ENCODE measurements at places on chromosomes 11 and 22.

- DNase-seq: peak; percentile 51
Observed at GRCh38 chr11:4704054-4704789, at the start of gene MMP26. MMP26 (plus strand) TSS chr11:4704784.

DNA sequence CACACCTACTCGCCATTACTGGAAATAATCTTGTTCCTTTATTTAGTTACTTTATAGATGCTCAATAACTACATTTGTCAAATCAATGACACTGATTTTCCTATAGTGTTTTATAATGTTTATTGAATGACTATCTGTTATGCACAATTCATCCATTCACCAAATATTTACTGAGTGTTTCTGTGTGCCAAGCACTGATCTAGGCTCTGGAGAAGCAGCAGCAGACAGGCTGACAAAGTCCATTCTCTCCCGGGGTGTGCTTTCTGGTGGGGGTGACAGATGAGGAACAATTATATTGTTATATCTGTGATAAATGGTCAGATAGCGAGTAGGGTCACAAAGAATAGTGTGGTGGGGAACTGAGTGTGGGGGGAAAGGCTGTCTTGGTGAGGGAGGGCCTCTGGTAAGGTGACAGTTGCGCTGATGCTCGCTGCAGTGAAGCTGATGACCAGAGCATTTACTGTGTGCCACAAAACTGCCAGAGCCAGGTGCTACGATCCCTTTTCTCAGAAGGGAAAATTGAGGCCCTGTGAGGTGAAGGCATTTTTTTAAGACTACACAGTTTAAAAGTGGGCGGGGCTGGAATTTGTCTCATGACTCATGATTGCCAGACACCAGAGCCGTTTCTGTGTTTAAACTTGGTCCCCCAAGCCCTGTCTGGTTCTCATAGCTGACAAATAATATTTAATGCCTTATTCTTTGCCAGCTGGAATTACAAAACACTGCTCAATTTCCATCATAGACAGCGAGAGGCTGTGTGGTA, 10.2 kb downstream of the PACS1 start:
- DNase-seq: no peak

- no peak for DNase-seq
Observed at GRCh38 chr11:71562120-71562519, 3.2 kb upstream of the KRTAP5-10 start.

GRCh38 chr22:32518381-32518780, 43.8 kb downstream of the FBXO7 start:
- no peak for DNase-seq

GRCh38 chr11:40274017-40274416, 1185.4 kb downstream of the LRRC4C start:
- no peak for DNase-seq

DNA sequence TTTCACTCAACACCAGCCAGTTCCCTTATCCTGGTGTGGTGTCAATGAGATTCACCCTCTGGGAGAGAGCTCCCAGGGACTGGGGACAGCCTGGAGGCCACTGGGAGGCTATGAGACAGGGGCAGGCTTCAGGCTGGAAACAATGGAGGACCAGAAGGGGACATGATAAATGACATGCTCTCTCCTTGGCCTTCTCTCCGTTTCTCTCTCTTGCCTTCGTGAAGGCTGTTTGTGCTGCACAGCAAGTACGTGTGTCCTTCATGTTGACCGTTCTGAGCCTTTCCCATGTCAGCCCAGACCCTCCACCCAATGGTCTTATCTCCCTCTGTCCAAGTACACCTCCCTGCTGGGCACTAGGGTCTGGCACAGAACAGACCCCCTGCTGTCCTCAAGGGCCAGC, 1.6 kb upstream of the LZTR1 start:
- no peak for DNase-seq

GRCh38 chr22:49776891-49777290, 50.8 kb downstream of the BRD1 start:
- no peak for DNase-seq

- no peak for DNase-seq
Observed at GRCh38 chr22:47446821-47447810, 684.7 kb downstream of the TBC1D22A start.

GRCh38 chr11:86459002-86459385, 84.3 kb downstream of the CCDC81 start:
- DNase-seq: no peak

- no peak for DNase-seq
Observed at GRCh38 chr11:10777806-10778205, 26.8 kb downstream of the CTR9 start.

- DNase-seq: no peak
Observed at GRCh38 chr11:83545494-83546260, 259.5 kb upstream of the CCDC90B start.

- no peak for DNase-seq
Observed at GRCh38 chr11:34343153-34343552, 14.7 kb downstream of the ABTB2 start.

- DNase-seq: peak; percentile 77
Observed at GRCh38 chr11:122981388-122982264, at the start of gene BSX. BSX (minus strand) TSS chr11:122981834; CDS start chr11:122981671, 163 bp downstream.

- DNase-seq: no peak
Observed at GRCh38 chr11:43177975-43178374, 133.8 kb upstream of the API5 start.

DNA sequence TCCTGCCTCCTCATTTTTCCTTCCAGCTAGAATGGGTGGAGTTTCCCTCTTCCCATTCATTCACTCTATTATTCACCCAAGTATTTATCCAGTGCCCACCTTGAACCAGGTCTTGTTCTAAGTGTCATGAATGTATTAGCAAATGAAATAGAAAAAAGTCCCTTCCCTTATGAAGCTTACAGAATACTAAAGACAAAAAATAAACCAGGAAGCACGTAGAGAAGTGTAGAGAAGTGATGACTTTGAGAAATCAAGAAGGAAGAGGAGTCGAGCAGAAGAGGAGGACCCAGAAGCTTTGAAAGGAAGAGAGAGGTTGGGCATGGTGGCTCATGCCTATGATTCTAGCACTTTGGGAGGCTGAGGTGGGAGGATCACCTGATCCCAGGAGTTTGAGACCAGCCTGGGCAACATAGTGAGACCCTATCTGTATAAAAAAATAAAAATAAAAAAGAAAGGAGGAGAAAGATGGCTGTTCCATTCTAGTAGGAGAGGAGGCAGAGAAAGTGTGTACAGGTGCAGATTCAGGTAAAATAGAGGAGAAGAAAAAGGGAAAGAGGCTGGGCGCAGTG, 17.1 kb upstream of the SYVN1 start:
- no peak for DNase-seq

- DNase-seq: no peak
Observed at GRCh38 chr11:24781288-24781687, 284.4 kb downstream of the LUZP2 start.

DNA sequence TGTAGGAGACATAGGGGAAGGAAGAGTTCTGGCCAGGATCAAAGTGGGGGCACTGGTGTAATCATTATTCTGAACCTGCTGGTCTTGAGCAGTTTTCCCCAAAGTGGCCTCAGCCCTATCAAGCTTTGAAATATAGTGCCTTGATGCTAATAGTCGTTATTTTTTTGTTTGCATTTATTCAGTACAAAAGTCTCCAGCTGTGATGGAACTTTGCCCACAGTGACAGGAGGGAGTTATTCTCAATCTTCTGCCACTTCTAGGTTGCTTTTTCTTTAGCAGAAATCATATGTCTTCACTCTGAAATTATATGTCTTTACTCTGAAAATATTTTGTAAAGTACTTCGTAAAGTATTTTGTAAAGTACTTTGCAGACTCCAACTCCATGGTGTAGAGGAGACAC, 93.1 kb downstream of the FAT3 start:
- DNase-seq: no peak

DNA sequence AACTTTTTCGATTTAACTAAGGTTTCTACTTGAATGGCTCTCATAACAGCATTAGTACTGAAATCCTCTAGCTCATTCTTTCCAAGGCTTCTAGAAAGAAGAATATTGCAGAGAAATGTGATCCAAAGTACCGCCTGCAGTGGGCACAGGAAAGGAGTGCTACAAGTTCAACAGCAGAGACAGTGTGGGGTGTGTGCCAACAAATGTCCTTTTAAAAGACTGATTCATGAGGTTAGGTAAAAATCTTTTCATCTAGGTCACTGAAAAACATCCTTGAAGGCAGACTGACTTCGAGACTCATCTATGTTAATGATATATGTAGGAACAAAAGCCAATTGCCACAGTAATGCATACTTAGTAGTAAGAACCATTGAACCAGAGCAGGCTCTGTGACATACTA, 349.1 kb upstream of the PITPNB start:
- no peak for DNase-seq

DNA sequence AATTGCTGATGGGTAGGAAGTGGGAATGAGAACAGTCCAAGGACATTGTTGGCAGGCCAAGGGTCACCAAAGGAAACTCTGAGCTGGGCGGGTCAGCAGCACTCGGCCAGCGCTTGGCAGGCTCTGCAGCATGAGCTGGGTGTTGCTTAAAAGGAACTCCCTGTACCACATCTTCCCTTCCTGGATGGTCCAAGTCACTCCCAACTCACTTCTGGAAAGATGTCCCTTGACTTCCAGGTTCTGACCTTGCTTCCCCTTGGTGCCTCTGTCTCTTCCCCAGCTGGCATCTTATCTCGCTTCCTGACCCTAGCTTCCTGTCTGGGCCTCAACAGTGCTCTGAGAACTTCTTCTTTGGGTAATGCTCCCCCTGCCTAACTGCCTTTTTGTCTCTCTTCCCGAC, 24.8 kb upstream of the SWAP70 start:
- no peak for DNase-seq

DNA sequence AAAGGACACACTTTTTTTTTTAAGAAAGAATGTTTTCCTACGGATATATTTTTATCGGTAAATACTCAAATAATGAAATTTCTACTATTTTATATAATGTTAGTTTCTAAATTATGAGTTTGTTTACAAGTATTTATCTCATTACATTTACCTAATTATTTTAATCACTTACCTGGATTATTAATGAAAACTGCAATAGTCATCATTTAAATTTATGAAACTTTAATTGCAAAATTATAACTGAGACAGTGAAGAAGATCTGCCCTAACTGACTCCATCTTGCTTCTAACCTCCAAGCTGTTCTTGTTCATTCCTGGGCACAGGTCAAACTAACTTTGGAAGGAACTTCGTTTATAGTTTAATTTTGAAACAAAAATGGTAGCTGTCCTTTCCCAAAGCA, 25.2 kb upstream of the VSTM5 start:
- no peak for DNase-seq

DNA sequence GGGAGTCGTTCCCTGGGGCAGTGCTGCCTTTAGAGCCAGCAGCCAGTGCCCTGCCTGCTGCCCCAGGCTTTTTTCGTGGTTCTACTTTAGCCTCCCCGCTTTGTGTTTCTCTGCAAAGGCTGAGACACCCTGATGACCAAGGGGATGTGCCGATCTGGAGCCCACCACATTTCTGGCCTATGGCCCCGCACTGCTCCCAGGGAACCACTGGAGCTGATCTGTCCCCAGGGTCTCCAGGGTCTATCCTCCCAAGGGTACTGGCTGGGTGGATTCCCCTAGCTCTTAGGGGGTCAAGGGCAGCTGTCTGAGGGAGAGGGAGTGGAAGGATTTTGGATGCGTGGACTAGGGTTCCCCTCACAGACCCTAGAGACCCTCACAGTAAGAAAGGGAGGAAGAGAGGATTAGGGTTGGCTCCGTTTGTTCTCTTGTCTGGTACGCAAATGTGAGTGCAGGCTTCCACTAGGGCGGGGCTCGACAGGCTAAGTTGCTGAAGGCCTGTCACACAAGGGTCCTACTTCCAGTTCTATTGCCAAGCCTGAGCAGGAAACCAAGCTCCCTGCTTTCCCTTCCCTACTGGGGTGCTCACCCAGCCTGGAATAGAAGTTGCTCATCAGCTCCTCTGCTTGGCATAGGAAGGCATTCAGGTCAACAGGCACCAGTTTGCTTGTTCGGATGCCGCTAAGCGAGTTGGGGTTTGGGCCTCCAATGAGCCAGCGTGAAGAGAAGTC, 19.3 kb downstream of the TREH start:
- DNase-seq: no peak

- no peak for DNase-seq
Observed at GRCh38 chr11:47498584-47499152, 49.7 kb upstream of the RAPSN start.

- peak; percentile 13 for DNase-seq
Observed at GRCh38 chr11:11961399-11962028, 46.9 kb downstream of the DKK3 start.

DNA sequence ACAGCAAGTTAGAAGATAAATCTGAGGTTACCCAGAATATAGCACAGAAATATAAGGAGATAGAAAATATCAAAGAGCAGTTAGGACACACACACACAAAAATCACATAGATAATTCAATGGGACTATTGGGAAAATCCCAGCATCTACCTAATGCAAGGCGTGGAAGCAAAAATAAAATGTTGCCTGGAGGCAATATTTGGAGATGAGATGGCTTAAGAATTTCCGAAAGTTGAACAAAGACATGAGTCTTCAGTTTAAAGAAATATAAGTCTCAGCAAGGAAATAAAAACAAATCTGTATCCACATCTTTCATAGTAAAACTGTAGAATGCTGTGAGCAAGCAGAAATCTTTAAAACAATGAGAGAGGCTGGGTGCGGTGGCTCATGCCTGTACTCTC, 29.5 kb upstream of the ACR start:
- no peak for DNase-seq

DNA sequence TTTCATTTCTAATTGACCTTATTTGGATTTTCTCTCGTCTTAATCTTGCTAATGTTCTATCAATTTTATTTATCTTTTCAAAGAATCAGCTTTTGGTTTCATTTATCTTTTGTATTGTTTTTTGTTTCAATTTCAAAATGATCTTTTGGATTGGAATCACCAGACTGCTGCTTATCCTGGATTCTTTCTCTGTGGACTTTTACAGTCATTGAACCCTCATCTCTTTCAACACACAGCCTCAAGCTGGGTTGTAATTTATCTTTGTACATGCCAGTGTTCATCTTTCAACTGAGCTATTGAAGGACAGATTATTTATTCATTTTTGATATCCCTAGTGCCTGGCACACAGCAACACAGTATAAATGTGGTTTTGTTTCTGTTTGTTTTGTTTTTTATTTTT, 195.9 kb downstream of the ARHGAP42 start:
- DNase-seq: no peak

DNA sequence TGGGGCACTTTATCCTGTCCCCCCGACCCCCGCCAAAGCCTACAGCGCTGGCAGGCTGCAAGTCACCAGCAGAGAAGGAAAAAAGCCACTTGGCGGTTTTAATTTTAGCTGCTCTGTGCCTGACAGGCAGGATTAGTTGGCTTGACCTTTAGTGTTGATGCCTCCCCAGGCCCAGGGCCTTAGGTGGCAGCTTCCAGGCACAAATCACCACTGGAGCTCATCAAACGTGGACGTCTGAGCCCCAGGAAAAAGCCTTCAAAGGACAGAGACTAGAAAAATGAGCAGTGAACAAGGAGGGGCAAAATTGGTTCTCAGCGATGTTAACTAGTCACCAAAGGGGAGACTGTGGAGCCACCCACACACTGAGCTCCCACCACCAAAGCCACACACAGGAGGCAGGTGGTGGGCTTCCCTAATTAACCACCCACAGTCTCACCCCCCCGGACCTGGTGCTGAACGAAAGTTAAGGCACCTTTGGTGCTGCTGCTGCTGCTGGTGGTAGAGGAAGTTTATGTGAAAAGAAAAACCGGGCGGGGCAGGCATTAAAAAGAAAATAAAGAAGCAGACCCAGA, 4.4 kb upstream of the PYGM start:
- peak; percentile 24 for DNase-seq

- no peak for DNase-seq
Observed at GRCh38 chr11:110098645-110099044, 5.5 kb downstream of the ZC3H12C start.

- no peak for DNase-seq
Observed at GRCh38 chr22:45067731-45068130, 57.9 kb upstream of the PHF21B start.

All from retina (tissue), 1 donor.